ENCODE measurements at places on chromosomes 4 and X.

DNA sequence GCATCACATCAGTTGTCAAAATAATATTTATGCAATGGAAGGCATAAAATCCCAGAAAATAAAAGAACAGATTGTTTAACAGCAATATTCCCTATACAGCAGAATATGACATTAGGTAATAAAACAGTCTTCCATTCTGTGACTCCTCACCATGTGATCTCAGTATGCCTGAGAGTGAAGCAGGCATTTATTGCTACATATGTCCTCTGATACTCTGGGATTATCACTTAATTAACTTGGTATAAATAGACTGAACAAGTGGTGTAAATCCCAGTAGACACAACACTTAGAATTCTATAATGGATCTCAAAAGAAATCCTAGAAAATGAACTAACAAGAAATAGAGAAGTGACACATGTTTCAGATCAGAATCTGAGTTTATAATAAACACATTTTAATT is 841.3 kb downstream of the PDHA2 start:
- no peak for DNase-seq

DNA sequence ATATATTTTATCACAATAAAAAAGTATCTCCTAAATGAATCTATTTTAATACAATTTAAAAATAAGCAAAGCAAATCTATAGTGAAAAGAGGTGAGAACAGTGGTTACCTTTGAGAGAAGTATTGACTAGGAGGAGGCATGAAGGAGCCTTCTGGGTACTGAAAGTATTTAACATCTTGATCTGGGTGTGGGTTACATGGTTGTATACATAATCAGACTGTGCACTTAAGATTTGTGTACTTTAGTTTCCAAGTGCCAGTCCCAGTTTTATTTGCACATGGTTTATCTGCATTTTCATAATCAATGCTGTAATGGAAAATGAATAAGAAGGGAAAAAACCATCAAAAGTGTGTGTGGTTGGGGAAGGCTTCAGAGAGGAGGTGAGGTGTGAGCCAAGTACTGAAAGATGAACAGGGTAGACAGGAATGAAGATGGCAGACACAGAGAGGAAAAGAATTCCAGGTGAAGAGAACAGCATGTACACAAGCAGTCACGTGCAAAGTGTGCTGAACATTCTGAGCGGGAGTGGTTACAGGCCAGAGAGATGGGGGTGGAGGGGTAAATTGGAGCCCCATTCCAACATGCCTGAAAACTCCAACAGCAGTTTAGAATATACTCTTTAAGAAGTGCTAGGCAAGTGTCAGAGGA is 14.6 kb downstream of the MAP7D2 start:
- DNase-seq: no peak

DNA sequence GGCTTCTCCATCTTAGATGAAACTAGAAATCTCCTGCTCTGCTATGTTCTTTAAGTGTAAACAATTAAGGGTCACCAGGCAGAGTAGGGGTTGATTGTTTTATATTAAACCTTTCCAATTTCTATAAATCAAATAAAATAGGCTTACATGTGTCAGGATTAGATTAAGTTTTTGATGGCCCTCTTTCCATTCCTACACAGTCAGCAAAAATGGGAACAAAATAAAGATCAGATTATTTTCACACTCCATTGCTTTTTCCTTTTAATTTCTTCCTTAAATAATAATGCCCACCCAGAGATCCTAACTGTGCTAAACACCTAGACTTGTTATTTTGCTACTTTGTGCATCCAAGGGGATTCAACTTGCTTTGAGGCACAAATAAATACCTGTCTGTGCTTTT is 381.4 kb upstream of the MAGEB16 start:
- DNase-seq: no peak

DNA sequence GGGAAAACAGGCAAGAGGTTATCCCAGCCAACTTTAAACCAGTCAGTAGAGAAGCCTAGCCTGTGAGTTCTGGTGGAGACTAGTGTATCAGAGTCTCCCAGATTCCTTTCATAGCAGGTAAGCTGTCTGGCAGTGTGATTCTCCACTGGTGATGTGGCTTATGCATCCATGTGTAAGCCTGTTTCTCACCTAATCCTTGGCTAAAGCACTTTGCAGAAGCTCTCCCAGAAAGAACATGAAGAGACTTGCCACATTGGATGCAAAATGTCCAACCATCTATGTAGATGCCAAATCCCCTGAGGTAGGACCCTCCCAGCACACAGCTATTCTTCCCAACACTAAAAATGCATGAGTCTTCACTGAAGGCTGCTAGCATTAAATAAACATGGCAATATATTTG is 111.7 kb downstream of the CHRNA9 start:
- no peak for DNase-seq

- no peak for DNase-seq
Measured at GRCh38 chrX:109667986-109668385, 43.0 kb upstream of the KCNE5 start.

- no peak for DNase-seq
Measured at GRCh38 chr4:179110816-179111215, 1668.6 kb upstream of the AGA start.

GRCh38 chr4:48262926-48263325 is 6.7 kb downstream of the TEC start:
- no peak for DNase-seq

DNA sequence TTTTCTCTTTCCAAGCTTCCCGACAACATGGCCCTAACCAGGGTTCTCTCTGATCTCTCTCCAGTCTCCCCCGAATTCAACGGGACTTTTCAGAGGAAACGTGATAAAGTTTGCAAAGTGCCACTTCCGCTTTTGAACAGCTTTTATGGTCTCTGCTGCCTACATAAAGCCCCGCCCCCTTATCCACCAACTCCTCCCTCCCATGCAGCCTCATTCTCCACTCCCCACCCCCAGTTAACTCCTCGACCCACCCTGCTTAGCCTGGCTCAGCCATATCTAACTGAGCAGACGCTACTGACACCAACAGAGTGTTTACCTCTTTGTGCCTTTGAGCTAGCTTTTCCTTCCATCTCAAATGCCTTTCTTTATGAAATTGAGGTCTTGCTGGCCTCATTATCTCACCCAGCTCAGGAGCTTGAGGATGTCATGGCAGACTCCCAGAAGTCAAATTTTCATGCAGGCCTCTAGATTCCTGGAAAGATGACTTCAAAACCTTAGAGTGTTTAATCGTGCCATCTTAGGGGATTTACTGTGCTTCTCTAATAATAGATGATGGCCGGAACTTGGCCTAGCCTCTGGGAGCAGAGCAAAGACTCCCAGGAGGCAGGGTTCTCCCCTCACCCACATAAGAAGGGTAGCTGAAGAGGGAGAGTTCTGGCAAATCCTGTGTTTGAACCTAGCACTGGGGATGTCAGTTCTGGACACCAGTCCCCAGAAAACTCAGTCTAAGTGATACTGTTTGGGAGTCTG is 606.0 kb downstream of the BCOR start:
- DNase-seq: no peak

- DNase-seq: no peak
Measured at GRCh38 chr4:52371841-52372240, 287.3 kb downstream of the USP46 start.

DNA sequence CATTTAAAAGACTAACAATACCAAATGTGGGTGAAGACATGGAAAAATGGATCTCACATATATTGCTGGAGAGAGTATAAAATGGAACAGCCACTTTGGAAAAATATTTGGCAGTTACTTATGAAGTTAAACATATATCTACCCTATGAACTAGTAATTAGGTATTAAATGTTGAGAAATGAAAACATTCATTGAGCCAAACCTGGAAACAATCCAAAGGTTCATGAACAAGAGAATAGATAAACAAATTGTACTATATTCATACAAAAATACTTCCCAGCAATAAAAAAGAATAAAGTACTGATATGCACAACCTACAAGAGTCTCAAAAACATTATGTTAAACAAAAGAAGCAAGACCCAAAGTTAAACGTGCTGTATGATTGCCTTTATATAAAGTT is 4.0 kb upstream of the EGF start:
- no peak for DNase-seq

DNA sequence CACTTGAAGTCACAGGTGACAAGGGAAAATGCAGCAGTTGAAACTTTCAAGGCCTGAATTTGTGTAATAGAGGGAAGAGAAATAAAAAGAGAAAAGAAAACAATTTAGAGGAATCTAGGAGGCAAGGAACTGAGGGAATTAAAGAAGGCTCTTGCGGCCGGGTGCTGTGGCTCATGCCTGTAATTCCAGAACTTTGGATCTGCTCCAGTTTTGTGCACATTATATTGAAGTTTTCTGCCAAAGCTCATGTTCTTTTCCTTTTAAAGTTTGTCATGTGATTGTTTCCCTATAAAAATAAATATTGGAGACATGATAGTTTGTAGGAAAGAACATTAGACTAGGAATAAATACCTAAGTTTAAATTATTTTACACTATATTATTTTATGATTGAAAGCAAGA is 433.9 kb upstream of the CPEB2 start:
- DNase-seq: no peak

- DNase-seq: no peak
Measured at GRCh38 chrX:70636218-70636617, 191.6 kb downstream of the DLG3 start.

DNA sequence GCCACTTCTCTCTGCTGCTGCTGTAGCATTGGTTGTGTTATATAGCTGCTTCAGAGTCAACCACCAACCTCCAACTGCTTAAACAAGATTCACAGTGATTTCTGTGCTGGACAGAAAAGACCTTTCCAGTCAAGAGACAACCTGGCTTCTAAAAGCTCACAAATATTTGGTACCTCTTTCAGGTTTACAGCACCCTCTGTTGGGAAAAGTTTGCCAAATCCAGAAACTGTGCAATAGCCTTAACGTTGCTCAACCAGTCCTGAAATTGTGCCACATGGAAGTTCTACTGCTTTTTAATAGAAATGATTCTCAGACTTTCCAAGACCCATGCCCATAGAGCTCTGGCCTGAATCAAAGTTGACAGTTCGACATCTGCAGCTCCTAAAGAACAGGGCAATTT is 842.1 kb upstream of the HTR2C start:
- DNase-seq: no peak

- no peak for DNase-seq
Measured at GRCh38 chr4:39621582-39621981, 17.1 kb downstream of the SMIM14 start.

GRCh38 chr4:26299254-26299882 is 21.4 kb upstream of the RBPJ start:
- DNase-seq: no peak

- DNase-seq: peak; percentile 55
Measured at GRCh38 chrX:9708923-9709553, 56.6 kb downstream of the GPR143 start.

- DNase-seq: no peak
Measured at GRCh38 chr4:168496834-168497233, at the start of gene PALLD. Gene PALLD, plus strand, starts transcription at chr4:168497052.

DNA sequence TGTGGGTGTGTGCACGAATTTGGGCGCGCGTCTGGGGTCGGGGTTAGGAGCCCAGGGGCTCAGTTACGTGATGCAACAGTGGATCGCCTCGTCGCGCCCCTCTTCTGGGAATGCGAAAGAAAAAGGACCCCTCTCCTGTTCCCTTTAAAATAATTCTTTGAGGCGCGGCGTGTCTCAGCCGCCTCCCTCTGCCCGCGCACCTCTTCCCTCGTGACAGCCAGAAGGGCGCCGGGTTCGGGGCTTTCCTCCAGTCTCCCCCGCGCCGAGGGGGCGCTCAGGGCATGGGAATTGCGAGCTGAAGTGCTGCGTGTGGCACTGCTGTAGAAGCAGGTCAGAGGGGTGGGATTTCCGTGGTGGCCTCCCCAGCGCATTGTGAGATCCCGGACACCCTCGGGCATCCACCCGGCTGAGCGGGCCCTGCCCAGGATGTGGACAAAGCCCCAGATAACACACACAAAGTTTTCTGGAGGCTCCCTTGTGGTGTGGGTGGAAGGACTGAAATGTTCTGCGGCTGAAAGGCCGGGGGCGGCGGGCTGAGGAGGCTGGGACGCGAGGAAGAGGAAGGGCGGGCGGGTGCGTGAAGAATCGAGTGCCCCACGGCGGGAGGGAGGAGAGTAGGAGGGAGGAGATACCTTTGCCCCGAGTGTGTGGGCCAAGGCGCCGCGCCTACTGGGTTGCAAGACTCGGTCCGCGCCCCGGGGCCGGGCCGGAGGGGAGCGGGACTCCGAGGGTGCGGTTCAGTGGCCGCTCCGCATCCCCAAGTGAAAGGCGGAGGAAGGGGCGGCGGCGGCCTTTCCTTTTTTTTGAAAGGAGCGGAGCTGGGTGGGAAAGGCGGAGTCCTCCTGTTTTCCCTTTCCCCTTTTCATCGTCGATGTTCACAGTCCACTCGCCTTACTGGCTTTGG is 752 bp downstream of the SEPTIN11 start:
- DNase-seq: no peak

DNA sequence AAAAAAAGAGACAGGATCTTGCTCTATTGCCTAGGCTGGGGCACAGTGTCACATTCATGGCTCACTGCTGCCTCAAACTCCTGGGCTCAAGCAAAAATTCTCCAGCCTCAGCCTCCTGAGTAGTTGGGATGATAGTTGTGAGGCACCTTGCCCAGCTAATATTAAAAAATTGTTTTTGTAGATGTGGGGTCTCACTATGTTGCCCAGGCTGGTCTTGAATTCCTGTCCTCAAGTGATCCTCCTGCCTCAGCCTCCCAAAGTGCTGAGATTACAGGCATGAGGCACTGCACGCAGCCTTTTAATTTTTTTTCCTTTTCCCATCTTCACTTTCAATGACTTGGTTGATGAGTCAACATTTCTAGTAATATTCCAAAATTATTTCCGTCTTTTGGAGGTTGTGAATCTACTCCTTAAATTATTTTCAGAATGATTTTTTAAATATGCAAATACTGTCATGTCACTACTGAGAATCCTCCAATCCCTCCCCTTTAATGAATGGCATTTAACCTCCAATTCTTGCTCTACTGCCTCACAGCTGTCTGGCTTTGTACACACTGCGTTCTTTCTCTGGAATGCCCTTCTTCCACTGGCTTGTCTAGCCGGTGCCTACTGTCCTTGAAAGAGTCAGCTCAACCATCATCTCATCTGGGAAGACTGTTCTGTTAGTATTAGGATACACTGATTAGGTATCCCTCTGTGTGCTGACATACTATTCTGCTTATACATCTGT is 27.5 kb upstream of the DCTD start:
- no peak for DNase-seq

GRCh38 chrX:10240918-10241317 is 84.1 kb downstream of the CLCN4 start:
- no peak for DNase-seq

GRCh38 chr4:8748236-8748575 is 123.4 kb downstream of the HMX1 start:
- DNase-seq: no peak

- no peak for DNase-seq
Measured at GRCh38 chr4:80798082-80798481, 232.4 kb upstream of the BMP3 start.

GRCh38 chrX:7582191-7582590 is 260.8 kb upstream of the VCX start:
- DNase-seq: no peak

DNA sequence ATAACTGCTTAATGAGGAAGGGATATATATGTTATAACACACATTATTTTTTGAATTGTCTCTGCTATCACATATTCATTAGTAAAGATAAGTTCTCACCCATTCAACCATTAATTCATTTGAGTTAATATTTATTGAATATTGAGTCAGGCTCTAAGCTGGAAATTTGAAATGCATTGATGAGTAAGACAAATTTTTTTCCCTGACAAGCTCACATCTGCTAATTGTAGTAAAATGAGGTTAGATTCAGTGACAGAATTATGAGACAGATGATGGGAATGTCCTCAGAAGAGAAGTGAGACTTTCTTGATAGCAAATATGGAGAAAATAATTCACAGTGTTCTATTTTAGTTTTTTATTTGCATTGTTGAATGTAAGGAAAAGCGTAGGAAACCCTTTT is 194.3 kb downstream of the SLC4A4 start:
- no peak for DNase-seq

- DNase-seq: no peak
Measured at GRCh38 chr4:72432975-72433374, 136.0 kb downstream of the ADAMTS3 start.

GRCh38 chr4:128830906-128831503 is 21.5 kb downstream of the JADE1 start:
- DNase-seq: no peak
